ENCODE measurements at places on chromosomes 3 and 15.

DNA sequence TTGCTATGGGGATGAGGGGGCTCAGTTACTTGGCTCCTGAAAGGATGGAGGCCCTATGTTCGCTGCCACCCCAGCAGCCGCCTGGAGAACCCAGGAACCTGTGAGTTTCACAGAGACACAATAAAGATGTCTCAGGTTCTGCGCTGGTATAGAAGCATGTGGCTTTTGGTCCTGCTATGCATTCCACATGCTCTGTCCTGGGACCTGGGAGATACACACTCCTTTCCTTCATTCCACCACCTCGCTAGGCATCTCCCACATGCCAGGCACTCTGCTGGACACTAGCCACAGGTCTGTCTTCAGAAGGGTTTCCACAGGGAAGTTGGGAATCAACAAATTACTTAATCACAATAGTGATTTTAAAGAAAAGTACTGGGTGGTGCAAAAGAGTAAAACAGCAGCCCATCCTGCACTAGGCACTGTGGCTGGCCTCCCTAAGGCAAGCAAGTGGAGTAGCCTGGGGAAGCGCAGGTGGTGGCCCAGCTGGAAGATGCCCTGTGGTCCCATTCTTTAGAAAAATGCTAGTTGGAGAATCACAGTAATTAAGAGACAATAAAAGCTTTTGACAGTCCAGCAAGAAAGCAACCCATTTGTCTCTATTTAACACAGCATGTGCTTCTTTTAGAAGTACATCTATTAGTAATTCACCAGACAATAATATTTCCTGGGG lies 408.9 kb upstream of the WNT5A start:
- no peak for DNase-seq

GRCh38 chr3:34078418-34078817 lies 280.0 kb downstream of the PDCD6IP start:
- no peak for DNase-seq

- no peak for DNase-seq
Observed at GRCh38 chr3:39260957-39261356, 18.9 kb downstream of the CX3CR1 start.

GRCh38 chr3:47588053-47588452 lies 9.4 kb upstream of the CSPG5 start:
- no peak for DNase-seq

DNA sequence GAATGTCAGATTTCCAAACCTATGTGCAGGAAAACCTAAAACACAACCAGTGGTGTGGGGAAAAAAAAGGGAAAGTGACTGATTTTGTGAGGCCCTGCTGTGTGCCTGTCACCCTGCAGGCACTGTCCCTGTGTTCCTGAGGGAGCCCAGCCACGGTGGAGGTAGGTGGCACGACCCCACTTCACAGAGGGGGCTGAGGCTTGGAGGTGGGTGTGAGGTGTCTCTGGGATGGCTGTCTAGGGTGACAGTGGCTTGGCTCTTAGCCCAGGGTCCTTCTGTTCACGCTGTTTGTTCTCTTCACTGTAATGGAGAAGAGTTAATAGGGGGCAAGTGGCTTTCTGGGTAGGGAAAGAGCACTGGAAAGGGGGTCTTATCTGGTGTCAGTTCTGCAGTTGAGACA lies 22.6 kb downstream of the RASGRF1 start:
- no peak for DNase-seq

All from substantia nigra (tissue), 51 donors.